ENCODE measurements at places on chromosomes 7 and 10.

- DNase-seq: no peak
Measured at GRCh38 chr10:22315455-22316285, 518 bp upstream of the COMMD3 start.

DNA sequence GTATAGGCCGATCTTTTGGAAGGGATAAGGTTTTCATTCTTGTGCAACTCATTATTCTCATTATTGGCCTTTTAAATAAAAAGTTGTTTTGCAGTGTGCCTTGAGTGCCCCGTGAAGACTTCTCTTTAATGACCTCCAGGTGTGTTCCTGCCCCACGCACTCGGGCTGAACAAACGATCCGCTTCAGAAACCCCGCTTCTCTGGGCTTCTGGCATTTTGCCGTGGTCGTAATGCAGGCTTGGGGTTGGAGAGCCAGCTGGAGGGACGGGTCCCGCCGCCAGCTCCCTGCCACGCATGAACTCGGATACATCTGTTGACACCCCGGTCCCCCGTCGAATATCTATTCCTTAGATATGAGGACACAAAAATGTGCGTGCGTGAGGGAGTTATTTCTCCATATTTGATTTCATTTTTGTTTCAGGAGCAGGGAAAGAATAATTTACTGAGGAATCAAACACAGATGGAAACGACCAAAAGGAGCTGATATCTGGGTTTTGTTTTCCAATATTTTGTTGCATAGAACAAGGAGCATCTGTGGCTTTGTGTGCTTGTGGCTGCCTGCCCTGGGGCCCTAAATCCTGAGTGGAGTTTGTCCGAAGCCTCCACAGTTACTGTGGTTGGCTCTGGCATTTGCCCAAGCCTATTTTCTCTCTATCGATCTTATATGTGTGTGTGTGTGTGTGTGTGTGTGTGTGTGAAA is 17.0 kb upstream of the TTYH3 start:
- no peak for DNase-seq

- no peak for DNase-seq
Measured at GRCh38 chr7:29355388-29355787, 160.8 kb downstream of the CHN2 start.

DNA sequence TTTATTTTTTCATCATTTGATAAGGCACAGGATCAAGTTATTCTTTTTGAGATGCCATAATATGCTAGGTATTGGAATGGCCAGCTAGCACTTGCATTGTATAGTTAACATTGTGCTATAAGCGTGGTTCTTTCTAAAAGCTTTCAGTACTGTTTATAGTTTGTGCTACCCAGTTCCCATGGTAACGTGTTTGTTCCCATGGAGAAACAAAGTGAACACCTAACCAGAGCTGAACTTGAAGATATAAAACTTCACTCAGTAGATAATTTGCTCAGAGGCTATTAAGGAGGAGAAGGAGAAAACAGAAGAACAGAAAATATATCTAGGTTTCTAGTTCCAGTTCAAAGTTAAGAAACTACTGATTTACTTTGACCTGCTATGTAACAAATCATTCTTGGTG is 23.6 kb upstream of the ITGB8 start:
- DNase-seq: peak; percentile 5

- no peak for DNase-seq
Measured at GRCh38 chr7:22356010-22356691, 803 bp downstream of the RAPGEF5 start.

- no peak for DNase-seq
Measured at GRCh38 chr7:117096330-117096729, 143.0 kb downstream of the ST7 start.

GRCh38 chr7:90836937-90837336 is 240.8 kb downstream of the CDK14 start:
- no peak for DNase-seq

GRCh38 chr7:114412548-114412947 is 2.1 kb upstream of the FOXP2 start:
- DNase-seq: no peak

- no peak for DNase-seq
Measured at GRCh38 chr10:122056431-122057094, 67.6 kb downstream of the TACC2 start.

GRCh38 chr7:134890246-134891240 is 95.8 kb upstream of the AGBL3 start:
- DNase-seq: no peak

GRCh38 chr7:157601530-157601929 is 264.7 kb downstream of the DNAJB6 start:
- no peak for DNase-seq

DNA sequence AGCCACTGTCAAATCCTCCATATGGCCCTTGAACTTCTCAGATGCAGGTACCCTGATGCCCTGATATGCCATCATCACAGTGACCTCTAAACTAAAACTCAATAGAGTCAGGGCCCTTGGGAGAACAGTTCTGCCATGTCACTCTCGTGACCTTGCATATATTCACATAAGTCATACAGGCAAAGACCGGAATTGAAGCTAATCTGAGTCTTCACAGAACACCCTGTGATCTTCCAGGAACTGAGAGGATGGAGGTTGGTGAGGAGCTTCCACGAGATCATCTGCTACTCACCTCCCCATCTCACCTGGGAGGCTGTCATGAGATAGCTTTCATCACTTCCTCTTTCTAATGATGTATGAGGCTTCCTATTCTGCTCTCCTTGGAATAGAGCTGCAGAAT is 228.7 kb upstream of the CCDC6 start:
- DNase-seq: no peak

- DNase-seq: no peak
Measured at GRCh38 chr7:79933144-79933543, 201.5 kb upstream of the GNAI1 start.

DNA sequence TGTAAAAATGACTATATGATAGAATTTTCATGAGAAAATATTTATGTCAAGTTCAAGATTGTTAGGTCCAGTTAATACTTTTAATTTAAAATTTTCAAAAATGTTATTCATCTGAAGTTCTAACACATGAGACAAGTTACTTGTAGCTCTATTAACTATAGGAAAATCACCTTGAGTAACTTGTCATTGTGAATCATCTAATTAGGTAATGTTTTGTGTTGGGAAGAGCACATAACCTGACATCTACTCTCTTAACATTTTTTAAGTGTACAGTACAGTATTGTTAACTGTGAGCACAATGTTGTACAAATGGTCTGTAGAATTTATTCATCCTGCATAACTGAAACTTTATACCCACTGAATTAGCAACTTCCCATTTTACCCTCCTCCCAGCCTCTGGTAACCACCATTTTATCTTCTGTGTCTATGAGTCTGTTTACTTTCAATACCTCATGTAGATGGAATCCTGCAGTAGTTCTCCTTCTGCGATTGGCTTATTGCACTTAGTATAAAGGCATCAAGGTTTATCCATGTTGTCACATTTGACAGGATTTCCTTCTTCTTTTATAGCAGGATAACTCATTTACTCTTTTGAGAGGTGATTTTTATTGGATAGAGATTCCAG is 54.6 kb downstream of the ARL4A start:
- DNase-seq: no peak

DNA sequence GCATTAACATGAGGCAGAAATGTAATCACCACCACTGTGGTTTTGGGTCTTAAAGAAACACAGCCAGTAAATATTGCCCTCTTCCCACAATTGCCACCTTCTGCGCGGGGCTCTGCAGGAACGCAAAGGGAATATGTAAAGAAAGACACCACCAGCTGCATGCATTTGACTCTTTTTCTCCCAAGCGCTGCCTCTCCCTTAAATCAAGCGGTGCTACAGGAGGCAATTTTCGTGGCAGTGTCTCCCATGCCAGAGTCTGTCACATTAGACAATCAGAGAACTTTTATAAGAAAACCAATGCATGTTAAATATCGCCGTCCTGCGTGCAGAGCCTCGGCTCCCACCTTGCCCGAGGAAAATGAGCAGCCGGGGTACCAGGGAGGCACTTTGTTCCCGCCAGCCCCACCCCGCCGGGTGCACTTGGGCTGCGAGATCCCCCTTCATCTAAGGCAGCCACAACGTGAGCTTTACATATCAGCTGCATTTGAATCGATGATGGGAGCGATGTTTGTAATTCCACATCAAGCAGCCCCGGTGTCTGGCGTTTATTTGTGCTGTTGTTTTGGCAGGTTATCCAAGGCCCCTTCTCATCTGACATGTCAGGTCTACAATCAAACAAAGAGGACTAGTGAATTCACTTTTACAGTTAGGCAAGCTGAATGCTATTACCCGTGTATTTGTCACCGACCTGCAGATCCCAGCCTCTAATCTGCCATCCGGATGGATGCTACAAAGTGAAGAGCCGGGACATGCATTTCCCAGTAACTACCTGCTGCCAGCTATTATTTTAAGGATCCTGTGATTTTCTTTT is 72.3 kb upstream of the MGMT start:
- DNase-seq: no peak

DNA sequence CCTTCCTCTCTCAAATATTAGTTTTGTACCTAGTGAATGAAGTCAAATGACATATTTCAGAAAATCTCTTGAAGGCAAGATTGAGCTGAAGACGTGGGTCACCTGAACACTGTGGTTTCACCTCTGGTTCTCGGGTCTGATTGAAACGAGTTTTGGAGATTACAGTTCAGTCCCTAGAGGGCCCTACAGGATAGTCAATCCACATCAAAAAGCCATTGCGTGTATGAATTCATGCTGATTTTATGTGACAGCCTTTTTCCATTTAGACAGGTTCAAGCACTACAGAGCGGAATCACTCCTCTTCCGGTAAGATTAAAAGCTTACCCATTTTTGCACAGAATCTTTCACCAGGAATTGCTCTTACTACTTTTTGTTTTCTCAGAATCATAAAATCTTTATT is 62.2 kb downstream of the VIM start:
- DNase-seq: no peak

- DNase-seq: no peak
Measured at GRCh38 chr7:24786941-24787340, 29.7 kb upstream of the GSDME start.

DNA sequence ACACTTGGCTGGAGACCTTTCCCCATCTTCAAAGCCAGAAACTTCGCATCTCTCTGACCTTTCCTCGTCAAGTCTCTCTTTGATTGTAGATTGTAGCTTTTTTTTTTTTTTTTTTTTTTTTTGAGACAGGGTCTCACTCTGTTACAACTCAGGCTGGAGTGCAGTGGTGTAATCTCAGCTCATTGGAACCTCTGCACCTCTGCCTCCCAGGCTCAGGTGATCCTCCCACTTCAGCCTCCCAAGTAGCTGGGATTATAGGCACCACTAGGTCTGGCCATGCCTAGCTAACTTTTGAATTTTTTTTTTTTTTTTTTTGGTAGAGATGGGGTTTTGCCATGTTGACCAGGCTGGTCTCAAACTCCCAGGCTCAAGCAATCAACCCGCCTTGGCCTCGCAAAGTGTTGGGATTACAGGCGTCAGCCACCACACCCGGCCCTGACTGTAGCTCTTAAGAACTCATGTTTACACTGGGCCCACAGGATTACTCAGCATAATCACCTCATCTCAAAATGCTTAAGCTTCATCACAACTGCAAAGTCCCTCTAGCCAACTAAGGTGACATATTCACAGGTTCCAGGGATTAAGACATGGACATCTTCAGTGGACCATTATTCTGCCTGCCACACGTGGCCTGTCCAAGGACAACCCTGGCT is 11.7 kb downstream of the POLL start:
- DNase-seq: no peak

- DNase-seq: no peak
Measured at GRCh38 chr7:66902844-66903180, 18.2 kb upstream of the TMEM248 start.

DNA sequence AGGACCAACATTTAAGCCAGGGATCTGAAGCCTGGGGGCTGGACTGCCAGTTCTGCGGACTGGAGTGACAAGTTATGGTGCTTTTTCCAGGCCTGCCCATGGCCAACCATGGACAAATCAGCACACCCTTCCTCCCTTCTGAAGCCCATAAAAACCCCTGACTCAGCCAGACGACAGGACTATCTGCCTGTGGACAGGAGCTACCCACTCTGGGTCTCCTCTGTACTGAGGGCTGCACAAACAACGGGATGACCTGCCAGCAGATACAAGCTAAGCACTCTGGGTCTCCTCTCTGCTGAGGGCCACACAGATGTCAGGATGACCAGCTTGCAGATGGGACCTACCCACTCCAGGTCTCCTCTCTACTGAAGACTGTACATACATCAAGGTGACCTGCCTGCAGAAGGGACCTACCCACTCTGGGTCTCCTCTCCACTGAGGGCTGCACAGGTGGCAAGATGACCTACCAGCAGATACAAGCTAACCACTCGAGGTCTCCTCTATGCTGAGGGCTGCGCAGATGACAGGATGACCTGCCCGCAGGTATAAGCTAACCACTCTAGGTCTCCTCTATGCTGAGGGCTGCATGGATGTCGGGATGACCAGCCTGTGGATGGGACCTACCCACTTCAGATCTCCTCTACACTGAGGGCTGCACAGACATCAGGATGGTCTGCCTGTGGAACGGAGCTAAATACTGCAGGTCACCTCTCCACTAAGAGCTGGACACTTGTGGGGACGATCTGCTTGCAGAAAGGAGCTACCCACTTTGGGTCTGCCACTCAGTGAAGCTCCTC is 110.1 kb upstream of the GPR22 start:
- no peak for DNase-seq

DNA sequence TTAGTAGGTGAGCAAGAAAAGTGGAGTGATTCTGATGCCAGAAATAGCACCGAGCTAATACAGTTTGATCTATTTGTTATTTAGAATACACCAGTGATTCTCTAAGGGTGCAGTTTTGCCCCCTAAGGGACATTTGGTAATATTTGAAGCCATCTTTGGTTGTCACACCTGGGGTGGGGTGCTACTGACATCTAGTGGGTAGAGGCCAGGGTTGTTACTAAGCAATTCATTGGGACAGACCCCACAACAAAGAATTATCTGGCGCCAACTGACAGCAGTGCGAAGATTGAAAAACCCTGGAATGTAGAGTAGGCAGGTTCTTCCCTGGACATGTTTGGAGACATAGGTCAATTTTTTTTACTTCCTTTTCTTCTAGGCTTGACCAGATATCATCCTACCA is 14.6 kb downstream of the PALS2 start:
- DNase-seq: peak; percentile 42

GRCh38 chr7:134787720-134788119 is 8.3 kb downstream of the CALD1 start:
- DNase-seq: no peak

GRCh38 chr7:92595281-92595680 is 5.1 kb upstream of the FAM133B start:
- no peak for DNase-seq

DNA sequence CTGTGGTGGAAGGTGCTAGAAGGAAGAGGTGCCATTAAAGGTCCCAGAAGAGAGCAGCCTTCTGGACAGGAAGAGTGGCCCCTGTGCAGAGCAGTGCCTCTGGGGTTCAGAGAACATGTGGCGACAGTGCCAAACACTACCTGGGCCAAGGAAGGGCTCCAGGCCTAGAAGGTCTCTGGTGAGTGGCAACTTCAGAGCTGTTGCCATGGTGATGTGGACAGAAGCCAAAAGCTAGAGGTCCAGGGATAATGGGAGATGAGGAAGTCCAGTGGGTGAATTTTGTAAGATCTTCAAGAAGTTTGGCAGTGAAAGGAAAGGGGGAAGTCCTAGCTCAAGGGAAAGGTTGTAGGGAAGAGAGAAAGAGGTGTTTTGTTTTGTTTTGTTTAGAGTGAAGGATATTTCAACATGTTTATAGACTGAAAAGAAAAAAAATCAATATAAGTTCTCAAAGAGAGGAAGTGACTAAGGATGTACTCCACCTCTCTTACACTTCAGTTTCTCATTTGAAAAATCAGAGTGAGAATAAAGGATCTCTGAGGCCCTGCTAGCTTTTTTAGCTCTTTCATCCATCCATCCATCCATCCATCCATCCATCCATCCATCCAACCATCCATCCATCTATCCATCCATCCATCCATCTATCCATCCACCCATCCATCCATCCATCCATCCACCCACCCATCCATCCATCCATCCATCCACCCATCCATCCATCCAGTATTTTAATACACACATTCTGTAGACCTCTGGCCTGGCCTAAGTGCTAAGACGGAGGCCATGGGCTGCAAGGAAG is 77.1 kb upstream of the DUSP5 start:
- DNase-seq: peak; percentile 15

Measured in CD8-positive, alpha-beta T cell (primary cell).